ENCODE measurements at places on chromosomes 3 and 15.
A peak's percentile ranks its signal among the peaks of the same experiment; 100 is the strongest.

DNA sequence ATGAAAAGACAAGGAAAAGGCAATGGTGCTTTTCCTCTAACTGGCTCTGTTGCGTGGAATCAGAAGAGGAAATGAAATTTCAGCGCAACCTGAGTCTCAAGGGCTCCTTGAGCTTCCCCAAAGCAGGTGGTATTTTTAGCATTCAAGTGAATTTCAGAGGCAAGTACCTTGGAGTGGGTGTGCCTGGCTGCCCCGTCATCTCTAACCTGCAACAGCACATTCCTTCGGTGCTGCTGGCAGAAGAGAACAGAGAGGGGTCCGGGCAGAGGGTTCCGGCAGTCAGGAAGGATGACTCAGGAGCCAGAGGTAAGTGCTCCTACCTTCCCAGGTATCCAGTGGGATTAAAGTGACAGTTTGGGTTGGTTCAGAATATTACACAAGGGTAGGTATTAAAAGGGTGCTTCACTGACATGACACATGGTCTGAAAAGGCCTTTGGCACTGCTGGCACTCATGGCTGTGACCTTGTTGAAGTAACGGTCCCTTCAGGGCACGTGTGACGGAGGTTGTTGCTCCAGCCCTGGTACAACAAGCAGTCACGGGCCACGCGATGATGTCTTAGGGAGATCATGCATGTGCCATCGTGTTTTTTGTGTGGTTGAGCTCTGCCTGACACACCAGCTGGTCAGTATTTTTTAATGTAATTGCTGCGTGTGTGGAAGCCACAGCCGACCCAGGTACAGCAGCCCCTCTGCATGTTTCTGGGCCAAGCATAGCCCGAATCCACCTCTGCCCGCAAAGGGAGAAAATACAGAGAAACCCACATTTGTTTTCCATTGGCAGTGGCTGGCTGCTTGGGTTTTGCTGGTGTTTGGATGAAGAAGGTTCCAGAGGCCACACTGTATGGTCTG is 75.7 kb downstream of the LRRK1 start:
- DNase-seq = no peak

- DNase-seq = no peak
Measured at GRCh38 chr15:93451265-93451664, 362.3 kb upstream of the RGMA start.

DNA sequence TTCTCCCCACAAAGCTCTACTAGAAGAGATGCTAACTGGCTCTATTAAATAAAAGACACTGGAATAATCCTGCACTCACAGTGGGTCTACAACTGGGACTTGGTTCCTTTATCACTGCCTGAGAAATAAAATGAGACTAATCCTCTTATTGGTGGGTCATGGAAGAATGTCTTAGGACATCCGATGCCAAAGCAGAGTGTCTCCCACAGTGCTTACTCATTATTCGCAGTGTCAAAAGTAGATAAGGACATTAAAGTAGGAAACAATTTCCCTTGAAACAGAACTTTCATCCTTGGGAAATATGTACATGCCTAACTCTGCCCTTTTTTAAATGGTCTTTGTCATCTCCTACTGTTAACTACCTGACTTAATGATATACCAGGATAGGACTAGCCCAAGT is 71.5 kb downstream of the GSK3B start:
- no peak for DNase-seq

GRCh38 chr3:49492969-49493368 is 22.9 kb downstream of the DAG1 start:
- DNase-seq = no peak

DNA sequence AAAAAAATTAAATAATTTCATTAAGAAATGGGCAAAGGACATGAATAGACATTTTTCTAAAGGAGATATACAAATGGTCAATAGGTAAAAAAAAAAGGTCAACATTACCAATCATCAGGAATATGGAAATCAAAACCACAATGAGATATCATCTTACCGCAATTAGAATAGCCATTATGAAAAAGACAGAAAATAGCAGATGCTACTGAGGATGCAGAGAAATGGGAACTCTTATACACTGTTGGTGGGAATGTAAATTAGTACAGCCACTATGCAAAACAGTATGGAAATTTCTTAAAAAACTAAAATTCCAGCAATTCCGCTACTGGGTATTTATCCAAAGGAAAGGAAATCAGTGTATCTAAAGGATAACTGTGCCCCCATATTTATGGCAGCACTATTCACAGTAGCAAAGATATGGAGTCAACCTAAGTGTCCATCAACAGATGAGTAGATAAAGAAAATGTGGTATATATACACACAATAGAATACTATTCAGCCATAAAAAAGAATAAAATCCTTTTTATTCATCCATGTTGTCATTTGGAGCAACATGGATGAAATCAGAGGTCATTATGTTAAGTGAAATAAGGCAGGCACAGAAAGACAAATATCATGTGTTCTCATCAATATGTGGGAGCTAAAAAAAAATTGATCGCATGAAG is 132.4 kb downstream of the RPL22L1 start:
- DNase-seq = no peak

- DNase-seq = no peak
Measured at GRCh38 chr3:140004271-140004670, 69.3 kb downstream of the CLSTN2 start.

DNA sequence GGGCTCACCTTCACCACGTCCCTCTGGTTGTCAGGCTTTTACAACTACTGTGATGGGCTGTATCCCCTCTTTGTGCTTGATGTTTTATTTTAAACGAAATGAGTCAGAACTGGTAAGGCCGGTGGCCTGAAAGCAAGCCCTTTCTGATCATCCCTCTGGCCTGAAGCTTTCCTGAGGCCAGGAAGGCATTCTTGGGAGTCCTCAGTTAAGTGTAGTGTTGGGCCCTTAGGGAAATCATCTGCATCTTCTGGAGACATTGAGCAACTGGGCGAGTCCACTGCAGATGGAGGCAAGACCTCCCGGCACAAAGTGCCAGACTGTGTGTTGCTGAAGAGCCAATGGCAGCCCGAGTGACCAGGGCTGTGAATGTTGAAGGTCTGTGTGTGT is 33.0 kb upstream of the AMOTL2 start:
- DNase-seq = no peak

DNA sequence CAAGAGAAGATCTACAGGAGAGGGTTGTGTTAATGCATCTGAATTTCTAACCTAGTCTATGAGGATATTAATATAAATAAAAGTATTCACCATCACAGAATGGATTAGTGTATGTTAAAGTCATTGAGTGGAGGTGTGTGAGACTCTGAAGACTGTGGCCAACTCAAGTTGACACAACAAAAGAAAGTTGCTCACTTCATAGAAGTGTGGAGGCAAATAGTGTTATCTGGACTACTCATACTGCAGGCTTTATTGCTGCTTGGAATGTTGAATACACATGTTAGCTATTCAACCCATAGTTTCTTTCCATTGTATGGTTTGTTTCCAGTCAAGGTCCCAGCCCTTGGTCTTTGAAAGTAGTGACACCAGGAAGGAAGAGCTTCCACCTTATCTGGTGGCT is 38.0 kb upstream of the TPRG1 start:
- DNase-seq = no peak

GRCh38 chr3:133999891-134000685 is 29.6 kb downstream of the SLCO2A1 start:
- DNase-seq = no peak

GRCh38 chr15:93162560-93162959 is 73.5 kb upstream of the RGMA start:
- DNase-seq = no peak

- no peak for DNase-seq
Measured at GRCh38 chr3:53803816-53804695, 42.2 kb downstream of the CHDH start.

- DNase-seq = no peak
Measured at GRCh38 chr3:77052733-77053670, 13.1 kb downstream of the ROBO2 start.

DNA sequence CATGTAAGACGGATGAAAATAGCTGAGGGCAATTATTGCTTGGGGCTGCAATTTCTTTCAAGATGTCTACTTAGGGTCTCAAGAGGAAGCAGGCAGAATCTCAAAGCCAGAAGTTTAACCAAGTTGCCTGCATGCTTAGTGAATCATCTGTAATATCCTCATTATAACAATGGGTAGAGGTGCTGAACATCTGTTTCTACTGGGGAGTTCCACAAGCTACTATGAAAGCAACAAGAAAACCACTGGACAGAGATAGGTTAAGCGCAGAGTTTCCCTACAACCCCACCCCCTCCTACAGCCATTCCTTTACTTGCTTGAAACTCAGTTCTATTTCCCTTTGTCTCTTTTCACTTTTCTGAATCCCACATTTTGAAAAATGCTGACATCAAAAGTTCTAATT is 759.4 kb upstream of the GBE1 start:
- no peak for DNase-seq

DNA sequence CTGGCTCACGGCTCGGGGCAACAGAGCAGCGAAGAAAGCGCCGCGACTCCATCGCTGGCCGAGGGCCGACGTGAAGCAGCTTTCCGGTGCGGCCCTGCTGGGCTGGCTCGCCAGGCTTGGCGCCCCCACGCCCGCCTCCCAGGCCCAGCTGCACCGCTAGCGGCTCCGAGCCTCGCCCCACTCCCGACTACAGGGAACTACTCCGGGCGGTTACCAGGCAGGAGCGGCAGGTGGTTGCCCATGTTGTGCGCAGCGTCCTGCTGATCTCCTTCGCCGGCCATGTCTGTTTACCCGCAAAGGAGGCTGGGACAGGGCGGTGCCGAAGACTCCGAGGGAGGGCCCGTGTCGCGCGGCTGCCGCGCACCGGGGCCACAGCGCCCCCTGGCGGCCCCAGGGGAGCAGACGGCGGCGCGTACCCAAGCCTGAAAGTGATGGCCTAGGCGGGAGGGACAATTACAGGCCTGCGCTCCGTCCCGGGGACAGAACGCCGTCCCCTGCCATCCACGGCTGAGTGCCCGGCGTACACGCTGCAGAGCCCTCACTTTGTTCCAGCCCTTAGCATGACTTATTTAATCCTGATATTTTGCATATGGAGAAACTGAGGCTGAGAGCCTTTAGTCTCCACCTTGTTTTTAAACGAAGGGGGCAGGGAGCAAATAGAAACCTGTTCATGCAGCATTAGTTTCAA is at the start of gene CRBN:
TSS of gene CRBN (minus strand) at position 285 of the 688 bp plus-strand sequence. CDS start at position 281, 4 bp downstream.
- peak; percentile 79 for DNase-seq

DNA sequence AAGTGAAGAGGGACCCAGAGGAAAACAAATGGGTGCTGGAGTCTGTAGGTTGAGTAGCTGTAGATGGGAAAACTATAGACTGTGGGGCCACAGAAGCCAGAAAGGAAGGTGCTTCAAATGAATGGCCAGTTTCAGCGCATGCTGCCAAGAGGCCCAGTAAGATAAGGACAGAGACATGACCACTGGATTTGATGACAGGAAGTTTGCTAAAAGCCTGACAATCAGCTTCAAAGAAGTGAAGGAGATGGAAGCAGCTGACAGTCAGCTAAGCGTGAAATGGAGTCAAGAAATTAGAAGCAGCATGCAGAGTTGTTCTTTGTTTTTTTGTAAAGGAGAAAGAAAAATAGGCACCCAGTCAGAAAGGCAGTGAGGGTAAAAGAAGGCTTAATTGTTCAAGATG is 24.9 kb downstream of the TXNRD3 start:
- no peak for DNase-seq

- DNase-seq = no peak
Measured at GRCh38 chr3:105277656-105278055, 89.1 kb upstream of the ALCAM start.

GRCh38 chr3:151296226-151296625 is 17.9 kb upstream of the P2RY14 start:
- no peak for DNase-seq

- DNase-seq = no peak
Measured at GRCh38 chr3:119918992-119919933, 137.4 kb downstream of the NR1I2 start.

DNA sequence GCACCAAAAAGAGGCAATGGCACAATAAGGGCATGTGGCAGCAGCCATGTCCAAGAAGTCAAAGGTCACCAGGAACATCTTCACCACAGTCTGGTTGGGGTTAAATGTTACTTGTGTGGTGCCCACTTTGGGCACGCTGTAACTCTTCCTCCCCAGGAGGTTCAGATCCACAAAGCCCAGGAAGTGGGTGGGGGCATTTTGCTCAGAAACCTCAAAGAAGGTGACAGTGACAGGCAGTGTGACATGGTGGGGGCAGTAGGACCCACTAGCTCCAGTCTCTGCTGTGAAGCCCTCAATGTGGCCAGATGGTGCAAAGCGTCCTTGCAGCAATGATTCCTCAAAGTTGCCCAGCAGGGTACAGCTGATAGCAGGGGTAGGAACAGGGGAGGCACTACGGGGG is 5.8 kb downstream of the ZNF80 start:
- no peak for DNase-seq

DNA sequence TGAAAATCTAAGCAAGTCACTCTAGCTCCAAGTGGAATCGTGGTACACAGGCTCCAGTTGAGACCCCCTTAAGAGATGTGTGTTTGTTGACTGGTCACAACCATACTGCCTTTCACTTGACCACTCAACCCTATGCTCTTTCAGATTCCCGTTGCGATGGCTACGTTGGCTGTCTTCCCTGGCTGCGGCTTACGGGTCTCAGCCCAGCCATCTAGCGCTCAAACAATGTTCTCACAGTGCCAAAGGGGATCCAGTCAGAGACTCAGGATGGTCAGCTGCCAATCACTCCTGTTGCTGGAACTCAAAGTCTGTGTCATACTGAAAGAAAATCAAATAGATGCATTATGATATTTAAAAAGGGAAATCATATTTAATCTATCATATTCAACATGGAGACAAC is 237.6 kb downstream of the ITPR1 start:
- no peak for DNase-seq

DNA sequence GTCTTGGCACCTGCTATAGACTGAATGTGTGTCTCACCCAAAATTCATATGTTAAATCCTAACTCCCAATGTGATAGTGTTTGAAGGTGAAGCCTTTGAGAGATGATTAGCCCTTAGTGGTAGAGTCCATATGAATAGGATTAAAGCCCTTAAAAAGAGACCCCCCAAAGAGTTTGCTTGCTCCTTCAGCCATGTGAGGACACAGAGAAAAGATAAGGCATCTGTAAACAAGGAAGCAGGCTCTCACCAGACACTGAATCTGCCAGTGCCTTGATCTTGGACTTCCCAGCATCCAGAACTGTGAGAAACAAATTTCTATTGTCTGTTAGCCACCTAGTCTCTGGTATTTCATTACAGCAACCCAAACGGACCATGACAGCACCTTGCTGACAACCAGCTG is 16.6 kb downstream of the KPNA1 start:
- DNase-seq = no peak

GRCh38 chr3:169627073-169627472 is 36.4 kb downstream of the MECOM start:
- no peak for DNase-seq

DNA sequence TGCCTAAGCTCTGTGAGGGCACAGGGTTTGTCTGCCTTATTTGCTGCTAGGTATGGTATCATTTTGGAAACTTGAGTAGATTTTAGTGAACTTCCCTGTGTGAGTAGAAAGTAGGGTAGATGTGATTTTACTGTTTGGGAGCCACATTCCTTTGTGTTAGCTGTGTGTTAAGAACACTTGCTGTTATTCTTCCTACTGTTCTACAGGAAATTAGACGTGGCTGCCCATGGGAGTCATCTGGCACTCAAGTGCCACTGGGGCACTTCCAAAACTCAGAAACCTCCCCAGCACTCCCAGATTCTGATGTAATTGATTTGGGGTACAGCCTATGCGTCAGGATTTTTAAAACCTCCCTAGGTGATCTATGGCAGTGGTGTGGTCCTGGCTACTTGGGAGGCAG is 369.9 kb upstream of the C2CD4B start:
- no peak for DNase-seq

- no peak for DNase-seq
Measured at GRCh38 chr3:154758109-154758868, 321.8 kb upstream of the MME start.

Measured in progenitor cell of endocrine pancreas (in vitro differentiated cells).